ENCODE measurements at places on chromosomes 7 and 10.
A peak's percentile ranks its signal among the peaks of the same experiment; 100 is the strongest.

- no peak for DNase-seq
These were observed 349 bp upstream of the GNG11 start for GRCh38 chr7:93921186-93921585.

- DNase-seq = no peak
These were observed 121.4 kb downstream of the AUTS2 start for GRCh38 chr7:69719717-69720116.

DNA sequence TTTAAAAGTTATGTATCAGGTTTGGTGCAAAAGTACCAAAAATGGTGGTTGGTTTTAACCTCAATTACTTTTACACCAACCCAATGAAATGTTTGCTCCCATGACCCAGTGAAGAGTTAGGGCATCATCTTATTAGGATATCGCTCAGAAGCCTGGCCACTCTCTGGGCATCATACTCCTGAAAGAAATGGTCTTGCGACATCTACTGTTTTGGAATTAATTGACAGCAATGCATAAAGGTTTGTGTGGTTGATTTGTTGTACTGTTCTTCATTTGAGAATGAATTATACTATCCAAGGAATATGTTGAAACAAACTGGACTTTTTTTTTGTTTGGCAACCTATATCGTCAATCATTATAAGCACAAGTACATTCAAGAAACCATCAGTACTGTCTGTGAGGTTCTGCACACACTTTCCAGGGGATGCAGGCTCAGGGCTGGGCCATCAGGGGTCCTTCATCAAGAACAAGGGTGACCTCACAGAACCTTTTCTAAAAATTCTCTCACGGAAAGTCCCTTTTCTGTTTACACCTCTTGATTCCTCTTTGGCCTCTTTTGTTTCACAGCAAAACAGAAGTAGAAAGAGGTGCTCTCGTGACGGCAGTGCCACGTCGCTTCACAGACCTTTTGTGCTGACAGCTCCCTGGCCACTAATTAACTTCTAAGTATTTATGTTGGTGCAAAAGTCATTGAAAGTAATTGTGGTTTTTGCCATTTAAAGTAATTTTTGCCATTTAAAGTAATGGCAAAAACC lies 117.2 kb upstream of the KLF6 start:
- DNase-seq = peak; percentile 68

DNA sequence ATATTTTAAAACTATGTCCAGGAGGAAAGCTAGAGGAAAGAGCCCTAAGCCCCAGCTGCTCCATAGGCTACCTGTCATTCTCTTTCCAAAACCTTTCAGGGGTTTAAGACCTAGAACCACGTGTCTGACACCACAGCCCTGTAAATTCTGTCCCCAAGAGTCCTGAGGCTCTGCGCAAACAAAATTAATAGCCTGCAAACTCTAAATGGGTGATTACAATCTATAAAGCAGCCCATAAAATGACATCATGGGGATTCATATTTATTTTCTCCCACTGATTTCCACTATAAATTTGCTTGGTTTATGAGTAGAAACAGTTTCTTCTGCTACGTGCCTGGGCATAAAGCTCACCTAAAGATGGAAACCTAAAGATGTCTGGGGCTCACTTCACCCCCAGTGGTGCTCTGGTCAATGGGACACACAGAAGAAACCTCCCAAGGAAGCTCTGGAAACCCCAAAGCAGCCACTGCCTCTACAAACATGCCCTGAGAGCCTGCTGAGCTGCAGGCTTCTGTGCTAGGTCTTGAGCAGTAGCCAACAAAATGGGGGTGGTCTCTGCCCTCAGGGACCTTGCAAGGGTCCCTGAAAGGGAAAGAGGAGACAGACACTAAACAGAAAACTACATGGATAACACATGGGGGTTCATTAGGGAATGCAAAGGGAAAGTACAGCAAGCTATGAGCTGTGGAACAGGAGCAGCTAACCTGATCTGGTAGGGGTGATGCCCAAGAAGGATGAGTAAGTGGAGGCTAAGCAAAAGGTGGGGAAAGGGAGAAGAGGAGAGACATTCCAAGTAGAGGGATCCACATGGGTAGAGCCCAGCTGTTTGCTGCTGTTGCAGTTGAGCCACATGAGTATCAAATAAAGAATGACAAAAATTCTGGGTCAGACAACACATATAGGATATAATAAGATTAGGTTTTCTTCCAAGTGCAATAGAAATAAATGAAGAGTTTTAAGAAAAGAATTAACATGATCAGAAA lies 331.7 kb downstream of the KCNMA1 start:
- no peak for DNase-seq

DNA sequence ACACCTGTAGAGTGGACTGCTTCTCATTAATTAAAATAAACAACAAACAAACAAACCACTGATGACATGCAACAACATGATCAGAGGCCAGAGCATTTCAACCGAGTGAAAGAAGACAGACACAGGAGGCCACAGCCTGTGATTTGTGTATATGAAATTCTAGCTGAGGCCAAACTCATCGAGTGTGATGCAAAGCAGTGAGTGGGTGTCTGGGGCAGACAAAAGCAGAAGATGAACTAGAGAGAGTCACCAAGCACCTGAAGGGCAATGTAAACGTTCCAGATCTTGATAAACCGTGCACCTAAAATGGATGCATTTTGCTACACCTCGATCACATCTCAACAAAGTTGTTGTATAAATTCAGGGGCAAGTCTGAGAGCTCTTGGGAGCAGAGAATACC lies 108.4 kb downstream of the KLF6 start:
- DNase-seq = peak; percentile 46

DNA sequence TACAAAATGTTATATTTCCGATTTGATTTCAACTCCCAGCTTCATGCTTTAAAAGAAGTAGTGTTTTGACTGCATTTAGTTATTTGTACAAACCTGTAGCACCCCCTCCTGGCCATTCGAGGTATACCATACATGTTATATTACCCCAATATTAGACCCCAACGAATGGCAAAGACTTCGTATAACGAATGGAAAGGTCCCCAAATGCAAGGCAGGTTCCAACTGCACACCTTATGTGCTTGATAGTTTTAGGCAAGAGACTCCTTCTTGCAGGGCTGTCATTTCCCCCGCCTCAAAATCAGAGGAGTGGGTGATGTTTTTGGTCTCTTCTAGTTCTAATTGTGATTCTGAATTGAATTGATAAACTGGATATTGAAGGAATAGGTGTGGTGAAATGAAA lies 101.1 kb upstream of the TARP start:
- DNase-seq = peak; percentile 85

DNA sequence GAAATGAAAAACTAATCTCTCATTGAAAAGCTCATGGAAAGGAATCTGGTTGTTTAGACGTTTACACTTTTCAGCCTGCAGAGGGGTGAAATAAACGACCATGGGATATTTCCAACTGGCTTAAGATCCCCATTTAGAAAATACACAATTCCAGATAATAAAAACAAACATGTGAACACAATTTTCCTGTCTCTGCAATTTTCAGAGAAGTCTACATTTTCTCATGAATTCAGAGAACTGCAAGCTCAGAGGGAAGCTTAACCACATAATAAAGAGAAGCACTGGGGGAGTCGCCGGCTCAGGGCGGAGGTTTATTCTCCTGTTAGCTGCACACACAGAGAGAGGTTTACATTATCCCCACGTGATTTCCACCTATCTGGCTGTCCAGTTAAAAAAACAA lies 215.2 kb downstream of the FANK1 start:
- peak; percentile 27 for DNase-seq

DNA sequence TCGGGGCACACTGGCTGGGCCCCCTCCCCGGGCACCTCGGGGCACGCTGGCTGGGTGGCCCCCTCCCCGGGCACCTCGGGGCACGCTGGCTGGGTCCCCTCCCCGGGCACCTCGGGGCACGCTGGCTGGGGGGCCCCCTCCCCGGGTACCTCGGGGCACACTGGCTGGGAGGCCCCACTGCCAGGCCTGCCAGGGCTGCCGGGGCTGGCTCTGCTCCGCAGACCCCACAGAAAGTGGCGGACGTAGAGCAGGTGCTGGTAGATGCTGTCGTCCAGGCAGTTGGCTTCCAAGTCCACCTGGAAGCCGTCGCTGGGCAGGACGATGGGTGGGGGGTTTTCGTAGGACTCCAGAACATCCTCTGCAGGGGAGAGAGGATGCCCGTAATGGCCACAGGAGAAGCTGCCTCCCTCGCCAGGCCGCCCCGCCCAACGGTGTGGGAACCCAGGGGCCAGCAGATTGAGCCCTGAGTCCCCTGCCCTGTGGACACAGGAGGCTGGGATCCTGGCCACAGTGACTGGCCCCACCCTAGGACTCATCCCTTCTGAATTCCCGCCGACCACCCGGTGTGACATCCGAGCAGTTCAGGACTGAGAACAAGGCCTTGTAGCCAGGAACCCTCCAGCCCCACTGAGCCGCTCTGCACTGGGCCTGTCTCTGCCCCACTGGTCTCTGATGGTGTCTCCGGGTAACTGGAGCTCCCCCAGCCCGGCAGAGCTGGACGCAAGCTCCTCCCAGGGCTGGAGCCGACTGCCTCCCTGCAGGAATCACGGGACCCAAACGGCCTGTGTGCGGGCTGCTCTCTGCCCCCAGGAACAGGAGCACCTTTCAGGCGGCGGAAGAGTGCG lies 28.2 kb downstream of the AP5Z1 start:
- DNase-seq = no peak

- DNase-seq = no peak
These were observed 229.1 kb downstream of the PLXNA4 start for GRCh38 chr7:132347123-132347522.

DNA sequence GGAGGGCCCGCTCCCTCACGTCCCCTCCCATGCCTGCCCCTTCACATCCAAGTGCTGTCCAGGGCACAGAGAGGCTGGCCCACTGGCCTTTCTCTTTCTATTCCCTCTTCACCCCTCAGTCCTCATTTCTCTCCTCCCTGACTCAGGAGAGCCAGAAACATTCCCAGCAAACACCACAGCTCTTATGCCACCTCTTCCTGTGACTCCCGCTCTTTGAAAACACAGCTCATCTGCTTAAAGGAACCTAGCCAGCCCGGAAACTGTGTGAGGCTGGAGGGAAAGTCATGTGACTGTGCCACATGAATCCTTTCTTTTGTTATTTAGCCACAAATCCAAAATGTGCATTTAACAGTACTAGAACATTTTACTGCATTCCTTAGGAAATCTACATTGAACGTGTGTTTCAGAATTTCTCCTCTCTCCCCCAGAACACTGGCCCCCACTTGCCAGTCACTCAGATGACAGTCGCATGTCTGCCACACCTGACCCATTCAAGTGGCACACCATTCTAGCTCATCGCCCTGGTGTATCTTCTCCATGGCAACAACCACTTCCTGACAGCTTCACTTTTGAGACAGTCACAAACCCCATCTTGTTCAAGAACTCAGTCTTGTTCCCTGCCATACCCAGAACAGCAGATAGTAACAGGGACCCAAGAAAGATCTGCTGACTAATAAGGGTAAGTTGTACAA lies 42.8 kb downstream of the GRB10 start:
- DNase-seq = peak; percentile 50

- peak; percentile 84 for DNase-seq
These were observed 3.9 kb upstream of the ITGB1 start for GRCh38 chr10:32961895-32962369.

GRCh38 chr7:1810961-1811849 lies 141.1 kb downstream of the ELFN1 start:
- peak; percentile 31 for DNase-seq

DNA sequence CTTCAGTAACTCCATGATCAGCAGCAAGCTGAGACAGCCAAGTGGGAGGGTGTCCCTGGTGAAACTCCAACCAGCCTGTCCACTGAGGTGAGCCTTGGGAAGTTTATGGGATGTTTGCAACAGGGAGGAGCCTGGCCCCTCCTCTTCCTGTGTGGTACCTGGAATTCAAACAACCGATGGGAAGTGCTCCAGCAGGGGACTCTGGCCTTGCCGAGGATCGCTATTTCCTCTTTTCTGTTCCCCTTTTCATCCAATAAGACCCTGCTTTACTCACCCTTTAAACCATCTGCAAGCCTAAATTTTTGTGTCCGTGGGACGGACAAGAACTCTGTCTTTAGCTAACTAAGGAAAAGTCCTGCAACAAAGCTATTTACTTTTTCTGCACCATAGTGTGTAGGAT lies 491.1 kb upstream of the ZMIZ1 start:
- peak; percentile 74 for DNase-seq

DNA sequence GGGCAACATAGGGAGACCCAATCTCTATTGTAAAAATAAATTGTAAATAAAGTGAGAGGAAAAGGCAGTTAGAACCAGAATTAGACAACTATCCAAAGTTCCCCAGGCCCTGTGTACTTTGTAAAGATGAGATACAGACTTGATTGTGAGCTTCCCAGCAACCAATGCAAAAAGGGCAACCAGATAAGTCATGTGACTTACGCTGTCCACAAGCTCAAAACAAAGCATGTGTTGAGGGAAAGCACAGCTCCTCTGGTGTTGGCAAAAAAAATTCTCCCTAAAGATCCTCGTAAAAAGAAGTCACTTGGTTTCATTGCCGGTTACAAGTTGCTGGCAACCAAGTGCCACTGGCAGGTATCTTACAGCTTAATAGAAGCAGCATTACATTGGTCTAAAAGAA lies 154.0 kb downstream of the CUX1 start:
- no peak for DNase-seq

DNA sequence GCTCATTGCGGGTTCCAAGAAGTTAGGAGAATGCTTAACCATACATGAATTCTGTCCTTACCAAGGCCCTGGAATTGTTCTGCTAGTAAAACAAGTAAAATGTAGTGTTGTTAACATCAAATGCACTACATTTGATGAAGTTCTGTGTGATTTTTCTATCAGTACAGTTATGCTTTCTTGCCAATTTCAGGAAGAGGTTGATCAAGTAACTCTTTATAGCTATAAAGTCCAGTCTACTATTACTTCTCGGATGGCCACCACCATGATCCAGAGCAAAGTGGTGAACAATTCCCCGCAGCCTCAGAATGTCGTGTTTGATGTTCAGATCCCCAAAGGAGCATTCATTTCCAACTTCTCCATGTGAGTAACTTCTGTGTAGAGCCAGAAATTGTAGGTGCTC lies 5.7 kb downstream of the ITIH2 start:
- DNase-seq = no peak

- no peak for DNase-seq
These were observed 48.5 kb upstream of the OSBPL3 start for GRCh38 chr7:25028370-25029021.

GRCh38 chr10:119642556-119643111 lies 8.5 kb upstream of the BAG3 start:
- DNase-seq = no peak

GRCh38 chr10:112202561-112203241 lies 19.1 kb upstream of the GPAM start:
- peak; percentile 12 for DNase-seq

- DNase-seq = no peak
These were observed 101.6 kb downstream of the CYTH3 start for GRCh38 chr7:6170571-6171531.

GRCh38 chr7:120256344-120257070 lies 16.5 kb upstream of the KCND2 start:
- DNase-seq = no peak

Data from suppressor macrophage treated with lipopolysaccharide for 1 hour (primary cell).